Right ventricle myocardium superior (tissue), 1 donor: ENCODE measurements at places on chromosomes 4 and X.

GRCh38 chr4:7797330-7797729, 142.3 kb downstream of the AFAP1 start:
- DNase-seq = no peak

GRCh38 chr4:121376556-121376955, 4.3 kb downstream of the QRFPR start:
- no peak for DNase-seq

- no peak for DNase-seq
Measured at GRCh38 chr4:147518086-147518485, 37.2 kb downstream of the EDNRA start.

GRCh38 chr4:86876894-86877685, 15.1 kb downstream of the C4orf36 start:
- no peak for DNase-seq

- DNase-seq = no peak
Measured at GRCh38 chr4:186036976-186037581, 31.9 kb upstream of the TLR3 start.

- no peak for DNase-seq
Measured at GRCh38 chr4:130359542-130359941, 1263.6 kb downstream of the C4orf33 start.

GRCh38 chr4:1584498-1584897, 99.6 kb downstream of the FAM53A start:
- peak; percentile 19 for DNase-seq

GRCh38 chrX:141405486-141405852, 163.2 kb upstream of the SPANXC start:
- no peak for DNase-seq

- no peak for DNase-seq
Measured at GRCh38 chr4:127097061-127097460, 535.7 kb upstream of the INTU start.

DNA sequence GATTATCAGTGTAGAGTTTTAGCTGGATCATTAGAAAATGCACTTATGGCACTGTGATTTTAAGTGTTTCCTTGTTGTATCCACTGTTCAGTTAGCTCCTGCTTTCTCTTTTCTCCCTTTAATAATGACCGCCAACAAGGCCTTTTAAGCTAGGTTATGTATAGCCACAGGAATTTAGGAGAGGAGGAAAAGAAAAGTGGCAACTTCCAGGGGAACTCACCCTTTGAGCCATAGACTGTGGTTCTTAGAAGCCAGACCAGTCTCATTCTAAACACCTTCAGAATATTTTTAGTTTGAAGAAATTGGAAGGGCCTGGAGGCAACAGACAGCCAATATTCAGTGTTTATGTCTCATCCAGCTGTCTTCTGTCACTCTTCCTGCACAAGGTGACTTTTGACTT, 6.1 kb downstream of the FGF2 start:
- DNase-seq = no peak

DNA sequence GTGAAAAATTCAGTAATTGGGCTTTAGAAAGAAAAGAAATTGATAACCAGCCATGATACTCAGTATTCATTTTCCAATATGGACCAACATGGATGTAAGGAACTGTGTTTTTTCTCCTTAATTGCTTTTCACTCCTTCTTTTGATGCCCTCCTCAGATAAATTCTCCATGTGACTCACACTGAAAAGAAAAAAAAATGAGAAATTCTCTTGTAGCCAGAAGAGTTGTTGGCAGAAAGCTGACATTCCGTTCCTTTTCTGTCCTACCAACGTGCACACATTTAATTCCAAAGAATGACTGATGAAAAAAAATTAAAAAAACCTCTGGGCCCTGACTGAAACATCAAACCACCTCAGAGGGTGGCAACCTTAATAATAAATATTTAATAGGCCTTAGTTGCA, 153.1 kb downstream of the AMELX start:
- DNase-seq = no peak

DNA sequence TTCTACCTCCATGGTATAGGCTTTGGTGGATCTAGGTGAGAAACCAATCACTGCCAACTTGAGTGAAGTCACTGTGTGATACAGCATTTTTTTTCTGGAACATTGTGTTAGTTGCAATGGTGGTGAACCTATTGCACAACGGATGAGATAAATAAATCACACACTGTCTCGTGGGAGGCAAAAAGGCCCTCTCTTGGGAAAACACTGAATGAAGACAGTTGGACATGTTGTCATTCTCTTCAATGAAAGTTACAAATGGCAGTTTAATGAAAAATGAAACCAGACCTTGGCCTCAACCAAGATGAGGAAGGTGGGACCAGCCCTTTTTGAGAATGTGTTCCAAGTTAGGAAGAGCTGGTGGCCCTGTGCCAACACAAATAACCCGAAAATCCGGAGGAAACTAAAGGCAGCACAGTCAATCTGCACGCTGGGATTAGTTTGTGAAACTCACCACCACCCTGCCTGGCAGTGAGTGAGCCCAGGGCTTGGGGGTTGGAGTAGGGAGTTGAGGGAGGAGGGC, 5.4 kb upstream of the ADGRG2 start:
- DNase-seq = peak; percentile 43

- DNase-seq = no peak
Measured at GRCh38 chr4:126973201-126973600, 659.6 kb upstream of the INTU start.

GRCh38 chr4:84258905-84259830, 239.9 kb downstream of the NKX6-1 start:
- no peak for DNase-seq

- DNase-seq = no peak
Measured at GRCh38 chr4:152947311-152947710, 11.2 kb downstream of the FHDC1 start.

- no peak for DNase-seq
Measured at GRCh38 chrX:139931646-139932072, 1.2 kb downstream of the ATP11C start.

- DNase-seq = no peak
Measured at GRCh38 chr4:3452376-3452775, 10.6 kb downstream of the HGFAC start.

DNA sequence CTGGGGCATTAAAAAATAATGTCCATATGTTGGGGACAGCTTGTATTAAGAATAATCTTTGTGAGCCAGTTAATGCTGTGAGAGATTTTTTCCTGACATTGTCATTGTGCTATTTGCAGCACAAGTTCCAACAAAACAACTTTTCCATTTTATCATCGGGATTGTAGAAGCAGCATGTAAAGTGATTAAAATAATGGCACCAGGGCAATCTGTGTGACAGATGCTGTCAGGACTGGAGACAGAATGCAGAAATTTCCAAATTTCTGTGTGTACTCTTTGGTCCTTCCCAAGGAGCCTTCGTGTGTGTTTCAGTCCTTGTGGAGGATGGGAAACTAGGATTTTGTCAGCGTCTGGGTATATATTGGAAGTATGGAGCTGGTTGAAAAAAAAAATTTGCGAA, 101.5 kb upstream of the LIMCH1 start:
- no peak for DNase-seq

DNA sequence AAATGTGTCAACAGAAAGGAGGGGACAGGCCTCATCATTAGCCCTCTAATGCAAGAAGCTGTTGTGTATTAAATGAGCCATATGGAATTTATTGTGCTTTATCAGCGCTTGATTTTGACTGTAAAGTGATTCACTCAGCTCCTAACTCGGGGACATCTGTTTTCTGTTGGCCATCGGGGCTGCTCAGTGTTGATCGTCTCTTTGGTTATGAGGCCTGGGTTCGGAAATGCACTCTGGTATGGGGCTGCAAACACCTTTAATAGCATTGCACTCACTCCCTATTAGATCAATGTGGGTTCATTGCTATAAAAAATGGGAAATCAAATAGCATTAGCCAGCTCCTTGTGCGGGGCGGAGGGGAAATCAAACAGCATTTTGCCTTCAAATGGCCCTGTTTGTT, 6.4 kb downstream of the ARX start:
- DNase-seq = no peak

DNA sequence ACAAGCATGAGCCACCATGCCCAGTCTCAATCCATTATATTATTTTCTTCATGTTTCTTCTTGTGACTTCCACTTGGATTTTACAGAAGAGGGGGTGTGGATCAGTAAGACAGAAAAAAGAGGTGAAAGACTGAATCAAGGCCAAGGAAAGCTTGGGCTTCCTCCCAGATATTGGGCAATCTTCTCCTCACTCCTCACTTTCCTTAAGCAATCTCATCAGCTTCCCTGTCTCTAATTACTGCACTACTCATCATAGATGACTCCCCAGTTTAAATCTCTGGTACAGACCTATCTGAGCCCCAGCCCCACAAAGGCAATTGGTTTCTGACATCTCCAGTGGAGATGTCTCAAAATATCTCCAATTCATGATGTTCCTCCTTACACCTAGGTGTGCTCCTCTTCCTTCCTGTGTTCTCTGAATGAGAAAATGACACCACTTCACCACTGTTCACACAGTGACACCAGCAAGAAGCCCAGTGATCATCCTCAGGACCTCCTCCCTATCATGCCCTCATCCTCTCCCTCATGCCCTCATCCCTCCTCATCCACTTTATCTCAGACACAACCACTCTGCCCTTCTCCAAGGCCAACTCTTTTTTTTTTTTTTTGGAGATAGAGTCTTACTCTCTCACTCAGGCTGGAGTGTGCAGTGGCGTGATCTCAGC, 44.8 kb upstream of the HERC6 start:
- DNase-seq = no peak

- no peak for DNase-seq
Measured at GRCh38 chr4:80776168-80776567, 254.3 kb upstream of the BMP3 start.

DNA sequence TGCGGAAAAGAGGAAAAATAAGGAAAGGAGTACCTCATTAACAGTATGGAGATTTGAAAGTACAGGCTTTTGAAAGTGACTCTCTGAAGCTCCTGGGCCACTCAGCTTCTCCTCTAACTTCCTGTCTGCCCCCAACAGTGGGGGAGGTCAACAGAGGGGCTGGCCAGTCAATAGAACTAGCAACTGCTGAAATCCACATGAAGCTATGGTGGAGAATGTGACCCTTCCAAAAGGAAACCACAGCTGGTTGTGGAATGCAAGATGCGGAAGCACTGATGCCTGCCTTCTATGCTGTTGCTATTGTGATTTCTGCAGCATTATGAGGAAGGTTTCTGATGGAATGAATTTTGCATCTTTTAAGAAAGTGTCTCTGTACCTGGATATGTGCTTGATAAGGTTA, 2.4 kb downstream of the CORIN start:
- no peak for DNase-seq

GRCh38 chrX:1397001-1397400, 5.1 kb upstream of the SLC25A6 start:
- peak; percentile 36 for DNase-seq

DNA sequence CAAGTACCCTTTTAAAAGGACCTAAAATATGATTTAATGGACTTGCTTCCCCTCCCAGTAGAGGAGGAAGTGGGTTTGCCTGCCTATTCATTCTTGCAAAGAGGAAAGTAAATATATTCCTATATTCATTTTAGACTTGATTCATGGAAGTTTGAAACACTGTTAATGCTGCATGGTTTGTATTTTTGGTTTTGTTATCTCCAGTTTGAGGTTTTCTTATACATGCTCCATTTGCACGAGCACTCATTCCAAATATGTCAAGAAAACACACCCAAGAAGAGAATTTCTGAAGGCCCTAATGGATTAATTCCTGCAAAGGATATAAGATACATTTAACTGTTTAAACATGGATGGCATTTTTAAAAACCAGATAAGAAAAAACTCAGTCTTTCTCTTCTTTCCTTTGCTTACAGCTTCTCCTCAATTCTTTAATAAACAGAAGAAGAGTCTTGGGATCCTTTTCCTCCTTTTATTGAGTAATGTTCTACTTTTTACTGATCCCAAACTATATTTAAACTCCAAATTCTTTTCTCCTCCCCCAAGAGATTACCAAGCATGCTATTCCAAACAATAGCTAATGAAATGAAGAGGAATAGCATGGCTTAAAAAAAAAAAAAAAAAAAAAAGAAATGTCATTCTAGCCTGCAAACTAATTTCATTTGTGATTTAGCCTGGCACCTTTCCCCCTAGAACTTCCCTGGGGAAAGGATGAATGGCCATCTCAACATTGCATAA, 54.6 kb upstream of the LDB2 start:
- DNase-seq = no peak

- no peak for DNase-seq
Measured at GRCh38 chr4:168677063-168677462, 180.2 kb downstream of the PALLD start.

GRCh38 chr4:174284487-174284886, 776 bp downstream of the CEP44 start:
- DNase-seq = no peak

DNA sequence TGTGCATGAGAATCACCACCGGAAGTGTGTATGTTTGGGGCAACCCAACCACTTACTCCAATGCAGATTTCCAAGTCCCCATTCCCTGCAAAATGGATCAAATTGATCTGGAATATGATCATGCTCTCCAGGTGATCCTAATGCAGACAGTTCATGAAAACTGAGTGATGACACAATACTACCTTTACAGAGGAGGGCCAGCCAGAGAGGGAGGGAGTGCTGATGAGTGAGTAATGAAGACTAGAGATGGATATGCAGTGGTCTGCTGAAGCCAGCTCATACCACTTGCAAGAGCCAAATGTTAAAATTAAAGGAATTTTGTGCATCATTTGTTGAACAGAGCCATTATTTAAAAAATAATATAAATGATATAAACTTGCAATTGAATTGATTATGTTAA, 10.2 kb upstream of the CPE start:
- DNase-seq = no peak

DNA sequence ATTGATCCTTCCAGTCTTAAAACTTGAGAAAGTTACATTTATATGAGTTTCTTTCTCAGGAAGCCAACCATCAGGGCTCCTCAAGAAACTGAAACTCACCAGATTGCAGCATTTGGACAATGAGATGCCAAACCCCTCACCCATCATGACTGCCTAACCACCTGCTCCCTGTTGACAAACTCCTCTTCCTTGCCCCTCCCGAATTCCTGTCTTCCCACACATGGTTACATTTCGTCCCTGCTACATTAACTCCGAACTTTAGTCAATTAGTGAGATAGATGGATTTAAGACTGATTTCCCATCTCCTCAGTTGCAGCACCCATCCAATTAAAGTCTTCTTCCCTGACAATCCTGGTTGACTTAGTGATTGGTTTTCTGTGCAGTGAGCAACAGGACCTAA, 118.7 kb downstream of the ZNF330 start:
- no peak for DNase-seq

- no peak for DNase-seq
Measured at GRCh38 chrX:1462596-1463251, 10.0 kb upstream of the ASMTL start.

DNA sequence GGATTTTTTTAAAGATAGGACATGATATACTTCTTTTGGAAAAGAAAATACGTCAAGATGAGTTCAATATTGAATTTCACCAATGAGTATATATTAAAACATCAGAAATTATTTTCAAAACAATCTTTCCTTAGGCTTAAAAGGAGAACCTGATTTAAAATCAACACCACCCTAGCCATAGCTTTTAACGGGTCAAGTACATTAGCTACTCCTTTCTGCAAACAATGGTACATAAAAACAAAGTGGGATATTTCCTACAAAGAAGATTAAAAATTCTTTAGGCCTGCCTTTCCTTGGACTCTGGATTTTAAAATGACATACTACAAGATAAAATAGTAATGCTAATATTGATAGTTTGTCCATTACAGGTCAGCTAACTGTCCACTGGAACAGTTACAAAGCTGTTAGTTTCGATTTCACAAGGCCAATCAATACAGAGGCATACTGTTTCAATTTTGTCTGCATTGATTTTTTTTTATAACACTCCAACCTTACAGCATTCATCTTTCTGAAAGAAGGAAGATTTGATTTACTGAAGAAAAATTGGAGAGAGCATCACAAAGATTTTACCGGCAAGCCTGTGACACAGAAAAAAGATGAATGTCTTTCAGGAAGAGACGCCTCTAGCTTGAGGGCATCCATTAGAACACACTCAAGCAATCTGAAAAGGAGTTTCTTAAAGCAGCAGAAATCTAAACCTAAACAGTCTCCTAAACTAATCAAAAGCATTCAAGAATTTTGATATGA, 97.2 kb downstream of the MAB21L2 start:
- no peak for DNase-seq
